ENCODE measurements at places on chromosomes 11 and 22. TPM values are rescaled to one million over a fixed set of nuclear protein-coding genes. Genes with fewer than 3 reads are reported as not detected.

CATSPER1 gene
- 0.01 TPM for polyA plus RNA-seq

TRIM51 gene
- not detected for polyA plus RNA-seq

CCDC87 gene
- polyA plus RNA-seq = 0.32 TPM

KRTAP5-9 gene
- polyA plus RNA-seq = 0.19 TPM

OR8G1 gene
- not detected for polyA plus RNA-seq

RTN4RL2 gene
- polyA plus RNA-seq = 3.3 TPM

DNA sequence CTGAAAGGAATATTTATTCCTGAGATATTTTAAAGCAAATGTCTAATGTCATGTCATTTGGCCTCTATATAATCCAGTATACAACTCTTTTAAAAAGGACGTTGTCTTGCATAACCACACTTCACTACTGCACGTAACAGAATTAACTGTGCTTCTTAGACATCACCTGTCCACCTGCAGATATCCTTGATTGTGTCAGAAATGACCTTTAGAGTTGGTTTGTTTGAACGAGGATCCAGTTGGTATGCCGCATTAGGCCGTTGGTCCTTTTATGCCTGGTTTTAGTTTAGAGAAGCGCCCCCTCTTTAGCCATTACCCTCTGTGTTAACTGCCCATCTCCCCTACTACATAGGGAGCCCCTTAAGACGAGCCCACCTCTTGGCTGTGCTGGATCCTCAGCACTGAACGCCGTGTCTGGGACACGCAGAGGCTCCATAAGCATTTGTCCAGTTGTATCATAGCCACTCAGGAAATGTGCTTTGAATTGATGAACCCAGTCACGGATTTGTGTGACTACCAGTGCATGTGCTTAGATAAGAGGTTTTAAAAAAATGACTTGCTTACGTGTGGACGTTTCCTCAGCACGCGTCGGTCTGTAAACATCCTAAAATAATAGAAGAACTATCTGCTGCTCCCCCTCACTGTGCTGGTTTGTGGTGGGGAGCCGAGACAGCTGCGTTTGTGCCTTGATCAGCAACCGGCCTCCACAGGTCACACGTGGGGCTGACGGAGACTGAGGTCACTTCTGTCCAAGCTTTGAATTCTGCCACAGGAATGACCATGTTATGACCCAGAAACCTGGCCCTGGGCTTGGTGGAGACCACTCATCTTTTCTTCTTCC, 4.0 kb downstream of the MICAL2 start:
- no peak for DNase-seq

DNA sequence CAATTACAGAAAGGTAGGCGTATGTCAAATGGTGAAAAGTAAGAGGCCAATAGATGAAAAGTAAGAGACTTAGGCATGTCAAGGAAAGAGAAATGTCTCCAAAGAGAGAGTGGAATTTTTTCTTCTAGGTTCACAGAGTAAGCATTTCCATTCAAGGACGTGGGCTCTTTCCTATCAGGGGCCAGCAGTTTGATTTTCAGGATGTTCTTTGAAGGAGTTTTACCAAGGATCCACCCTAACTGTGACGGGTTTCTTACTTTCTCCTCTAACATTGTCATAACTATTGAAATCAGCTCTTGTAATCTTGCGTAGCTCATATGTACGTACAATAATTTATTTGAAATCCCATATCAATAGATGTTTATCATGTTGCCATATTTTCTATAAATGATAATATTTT, 2112.2 kb upstream of the RAG2 start:
- no peak for DNase-seq

DNA sequence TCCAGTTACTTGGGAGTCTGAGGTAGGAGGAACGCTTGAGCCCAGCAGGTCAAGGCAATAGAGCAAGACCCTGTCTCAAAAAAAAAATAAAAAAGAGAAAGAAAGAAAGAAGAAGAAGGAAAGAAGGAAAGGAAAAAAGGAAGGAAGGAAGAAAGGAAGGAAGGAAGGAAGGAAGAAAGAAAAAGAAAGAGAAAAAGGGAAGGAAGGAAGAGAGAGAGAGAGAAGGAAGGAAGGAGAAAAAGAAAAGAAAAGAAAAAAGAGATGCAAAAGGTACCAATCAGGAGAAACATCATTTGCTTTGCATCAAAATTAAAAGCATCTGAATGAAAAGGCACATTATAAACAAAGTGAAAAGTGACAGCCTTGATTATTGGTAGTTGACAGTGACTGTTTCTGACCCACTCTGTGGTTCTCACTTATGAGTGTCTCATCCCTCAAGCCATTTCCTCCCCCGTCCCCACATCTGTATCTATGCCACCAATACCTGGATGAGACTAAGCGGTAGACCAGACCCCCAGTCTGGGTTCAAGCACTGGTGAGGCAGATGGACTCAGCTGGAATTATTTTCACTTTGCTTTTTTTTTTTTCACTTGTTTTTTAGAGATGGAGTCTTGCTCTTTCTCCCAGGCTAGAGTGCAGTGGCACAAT, 33.0 kb upstream of the XBP1 start:
- DNase-seq = no peak

DNA sequence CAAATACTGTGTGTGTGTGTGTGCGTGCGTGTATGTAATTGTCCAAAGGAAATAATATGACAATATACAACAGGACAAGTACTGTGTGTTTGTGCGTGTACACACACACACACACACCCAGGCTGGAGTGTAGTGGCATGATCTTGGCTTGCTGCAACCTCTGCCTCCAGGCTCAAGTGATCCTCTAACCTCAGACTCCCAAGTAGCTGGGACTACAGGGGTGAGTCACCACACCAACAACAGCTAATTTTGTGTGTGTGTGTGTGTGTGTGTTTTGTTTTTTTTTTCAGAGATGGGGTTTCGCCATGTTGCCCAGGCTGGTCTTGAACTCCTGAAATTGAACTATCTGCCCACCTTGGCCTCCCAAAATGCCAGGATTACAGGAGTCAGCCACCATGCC, 61.5 kb downstream of the NUP98 start:
- DNase-seq = no peak

DNA sequence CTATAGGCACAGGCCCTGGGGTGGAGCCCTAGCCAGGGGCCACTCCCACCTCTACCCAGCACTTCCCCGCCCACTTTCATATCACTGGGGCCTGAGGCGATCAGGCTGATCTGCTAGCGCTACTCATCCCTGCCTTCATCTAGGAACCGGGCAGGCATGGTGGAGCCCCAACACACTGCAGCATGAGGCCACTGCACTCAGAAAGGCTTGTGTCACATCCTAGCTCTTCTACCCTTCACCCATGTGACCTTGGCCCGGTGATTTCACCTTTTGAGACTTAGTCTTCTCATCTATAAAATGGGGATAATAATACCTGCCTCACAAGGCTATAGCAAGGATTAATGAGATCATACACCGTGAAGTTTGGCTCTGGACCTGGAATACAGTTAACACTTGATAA, 18.1 kb upstream of the GDPD5 start:
- no peak for DNase-seq

Data from right renal pelvis (tissue), 4 donors.